ENCODE measurements at places on chromosomes 5 and 9.

GRCh38 chr9:91963711-91964240 is 13.7 kb upstream of the ROR2 start:
- no peak for DNase-seq

DNA sequence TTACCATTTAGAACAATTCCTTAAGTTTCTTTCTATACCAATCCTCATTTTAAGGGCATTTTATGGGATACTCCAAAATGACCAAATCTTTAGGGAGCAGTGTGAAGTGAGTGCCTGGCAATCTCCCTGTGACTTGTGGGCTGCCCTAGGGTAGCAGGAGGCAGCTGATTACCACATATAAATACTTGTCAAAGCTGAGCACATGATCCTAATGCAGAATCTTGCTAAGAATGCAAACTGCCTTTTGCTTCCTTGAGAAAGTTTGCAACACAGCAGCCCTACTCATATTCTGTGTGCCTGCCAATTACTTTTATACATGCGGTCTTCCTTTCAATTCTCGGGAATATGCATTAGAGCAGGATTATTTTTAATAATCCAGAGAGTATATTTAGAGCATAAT is 18.2 kb upstream of the NREP start:
- no peak for DNase-seq

- no peak for DNase-seq
These were observed 44.5 kb upstream of the SLC6A19 start for GRCh38 chr5:1156754-1157460.

DNA sequence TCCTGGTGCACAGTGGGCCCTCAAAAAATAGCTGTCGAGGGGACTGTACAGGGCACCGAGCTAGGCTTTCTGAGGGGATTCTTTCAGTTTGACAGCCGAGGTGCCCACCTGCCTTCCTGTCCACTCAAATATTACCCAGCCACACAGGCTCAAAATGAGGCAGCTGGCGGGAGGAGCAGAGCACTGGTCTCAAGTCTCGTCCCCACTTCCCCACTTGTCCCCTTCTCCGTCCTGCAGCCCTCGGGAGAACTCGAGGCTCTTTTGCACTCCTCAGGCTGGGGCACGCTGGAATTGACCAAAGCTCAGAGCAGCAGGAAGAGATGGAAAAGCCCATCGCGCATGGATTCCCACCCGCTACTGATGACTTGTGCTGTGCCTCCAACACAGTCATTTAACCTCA is 185.2 kb downstream of the HSPA4 start:
- no peak for DNase-seq

GRCh38 chr5:6378766-6379103 is 388 bp upstream of the MED10 start:
- DNase-seq: no peak

- no peak for DNase-seq
These were observed 294.5 kb upstream of the CDH12 start for GRCh38 chr5:23147625-23148024.

- no peak for DNase-seq
These were observed 4.8 kb upstream of the SLC2A8 start for GRCh38 chr9:127392166-127392565.

DNA sequence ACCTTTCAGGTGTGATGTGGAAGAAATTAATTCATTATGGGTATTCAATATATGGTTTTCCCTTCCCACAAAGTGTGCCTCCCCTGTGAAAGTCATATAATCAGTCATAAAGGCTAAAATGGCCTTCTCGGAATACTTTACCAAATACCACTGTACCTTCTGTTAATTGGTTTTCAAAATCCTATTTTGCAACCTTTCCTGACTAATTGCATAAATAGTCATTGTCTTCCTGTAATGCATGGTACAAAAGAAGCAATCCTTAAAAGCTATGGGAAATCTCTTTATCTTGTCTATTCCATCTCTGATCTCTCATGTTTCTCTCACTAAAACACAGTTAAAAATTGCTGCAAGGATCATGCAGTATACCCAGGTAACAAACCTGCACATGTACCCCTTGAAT is 44.3 kb upstream of the UGCG start:
- no peak for DNase-seq

GRCh38 chr9:135474915-135475314 is 4.7 kb upstream of the PPP1R26 start:
- no peak for DNase-seq

DNA sequence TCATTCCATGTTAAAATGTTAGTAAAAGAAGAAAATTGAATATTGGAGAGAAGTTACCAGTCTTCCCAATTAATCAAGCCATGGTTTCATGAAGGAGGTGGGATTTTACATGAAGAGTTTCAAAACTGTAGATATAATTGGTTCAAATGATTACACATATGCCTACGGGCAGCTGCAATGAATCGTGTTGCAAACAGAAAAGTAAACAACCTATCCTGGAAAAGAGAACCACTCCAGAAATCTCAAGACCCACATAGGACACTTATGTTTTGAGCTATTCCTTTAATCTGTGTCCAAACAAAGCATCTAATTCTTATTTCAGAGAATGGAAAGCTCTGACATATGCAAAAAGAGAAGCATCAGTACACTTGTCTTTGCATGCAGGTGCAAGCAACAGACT is 340.2 kb downstream of the NDUFS4 start:
- no peak for DNase-seq

DNA sequence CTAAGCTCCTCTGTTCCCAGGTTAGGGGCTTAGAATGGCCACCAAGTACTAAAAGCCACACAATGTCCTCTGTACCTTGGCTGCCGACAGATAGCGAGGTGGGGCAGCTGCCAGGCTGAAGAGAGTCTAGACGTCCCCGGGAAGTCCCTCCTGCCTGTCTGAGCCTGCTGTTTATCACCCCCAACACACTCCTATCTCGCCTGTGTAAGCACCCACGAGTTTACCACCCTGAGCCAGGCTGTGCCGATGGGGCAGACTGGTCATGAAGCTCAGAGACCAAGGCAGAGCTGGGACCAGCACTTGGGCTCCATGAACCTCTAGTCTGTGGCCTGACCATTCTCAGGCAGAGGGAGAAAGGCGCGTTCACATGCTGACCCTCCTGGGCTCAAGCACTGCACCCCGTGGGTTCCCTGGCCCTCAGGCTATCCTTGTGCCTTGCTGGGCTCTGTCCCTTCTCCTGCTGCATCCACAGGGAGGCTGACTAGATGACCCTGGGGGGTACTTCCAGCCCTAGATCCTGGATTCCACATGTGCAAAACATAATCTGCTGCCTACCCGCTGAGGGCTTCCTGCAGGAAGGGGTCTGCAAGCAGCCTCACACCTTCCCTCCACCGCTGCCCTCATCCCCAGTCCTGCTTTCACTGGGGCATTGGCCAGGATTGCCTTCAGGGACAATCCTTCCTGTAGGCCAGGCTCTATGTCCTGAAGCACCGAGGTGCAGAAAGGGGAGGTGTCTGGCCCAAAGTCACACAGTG is 18.6 kb upstream of the SLC25A51 start:
- DNase-seq: no peak

- DNase-seq: no peak
These were observed 164.5 kb downstream of the SPATA31D1 start for GRCh38 chr9:82153032-82153431.

DNA sequence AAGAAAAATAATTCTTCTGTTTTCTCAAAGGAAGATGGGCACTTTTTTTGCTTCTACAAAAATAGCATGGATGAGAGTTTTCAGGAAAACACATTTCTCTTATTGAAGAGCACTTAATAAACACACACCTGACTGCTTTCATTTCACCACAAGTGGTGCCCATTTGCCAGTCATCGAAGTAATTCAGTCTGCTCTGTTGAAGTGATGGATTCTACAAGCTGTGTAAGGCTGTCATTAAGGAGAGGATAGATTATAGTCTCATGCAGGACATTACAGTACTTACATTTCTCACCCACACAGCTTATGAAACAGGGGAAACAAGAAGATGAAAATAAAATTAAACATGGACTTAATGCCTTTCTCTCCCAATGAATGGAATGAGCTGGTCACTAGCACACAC is 165.2 kb downstream of the NR2F1-AS1 start:
- no peak for DNase-seq

DNA sequence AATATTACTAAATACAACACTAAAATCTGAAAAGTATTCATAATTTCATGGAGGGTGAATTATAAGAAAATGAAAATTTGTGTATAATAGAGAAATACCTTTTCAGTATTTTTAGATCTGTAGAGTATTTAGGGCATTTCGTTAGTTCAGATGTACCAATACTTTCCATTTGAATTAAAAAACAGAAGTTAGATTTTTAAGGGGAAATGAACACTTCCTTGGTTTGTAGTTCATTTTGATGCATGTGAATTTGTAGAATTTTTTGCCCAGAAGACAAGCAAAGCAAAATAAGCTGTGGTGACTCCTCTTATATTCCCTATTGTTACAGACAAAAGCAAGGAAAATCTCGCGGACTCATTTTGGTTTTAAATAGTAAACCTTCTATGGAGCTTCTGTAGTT is 209.0 kb upstream of the RPS23 start:
- no peak for DNase-seq

DNA sequence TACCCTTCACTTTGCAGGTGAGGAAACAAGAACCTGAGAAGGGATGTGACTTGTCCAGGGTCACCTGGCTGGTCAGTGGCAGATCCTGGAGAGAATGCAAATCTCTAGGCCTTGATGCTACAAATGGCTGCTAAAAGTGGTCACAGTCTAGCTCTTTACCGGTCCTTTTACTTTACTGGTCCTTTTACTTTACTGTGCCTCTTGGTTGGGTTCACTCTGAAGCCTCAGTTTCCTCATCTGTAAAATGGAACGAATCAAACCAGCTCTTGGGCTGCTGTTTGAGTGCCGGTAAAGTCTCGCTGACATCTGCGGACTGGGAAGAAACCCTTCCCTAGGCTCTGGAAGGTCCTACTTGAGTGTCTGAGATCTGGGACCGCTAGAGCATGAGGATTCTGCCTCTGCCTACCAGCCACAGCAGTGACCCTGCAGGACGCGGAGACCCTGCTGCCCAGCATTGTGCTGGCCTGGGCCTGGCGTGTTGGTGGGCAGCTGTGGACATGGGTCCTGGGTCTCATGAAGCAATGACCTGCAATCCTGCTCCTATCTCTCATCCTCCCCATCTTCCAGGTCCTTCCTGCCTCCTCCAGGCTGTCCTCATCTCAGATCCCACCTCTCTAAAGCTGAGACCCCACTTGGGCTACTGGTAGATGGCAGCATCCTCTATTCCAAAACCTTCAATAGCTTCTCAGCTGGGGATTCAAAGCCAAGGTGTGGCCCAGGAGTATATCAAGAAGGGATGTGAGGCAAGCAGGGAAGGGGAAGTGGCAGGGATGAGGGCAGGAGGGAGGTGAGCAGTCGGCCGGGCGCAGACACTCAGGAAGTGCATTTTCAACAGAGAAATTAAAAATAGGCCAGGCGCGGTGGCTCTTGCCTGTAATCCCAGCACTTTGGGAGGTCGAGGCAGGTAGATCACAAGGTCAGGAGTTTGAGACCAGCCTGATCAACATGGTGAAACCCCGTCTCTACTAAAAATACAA is 13.3 kb downstream of the CORO2A start:
- no peak for DNase-seq

DNA sequence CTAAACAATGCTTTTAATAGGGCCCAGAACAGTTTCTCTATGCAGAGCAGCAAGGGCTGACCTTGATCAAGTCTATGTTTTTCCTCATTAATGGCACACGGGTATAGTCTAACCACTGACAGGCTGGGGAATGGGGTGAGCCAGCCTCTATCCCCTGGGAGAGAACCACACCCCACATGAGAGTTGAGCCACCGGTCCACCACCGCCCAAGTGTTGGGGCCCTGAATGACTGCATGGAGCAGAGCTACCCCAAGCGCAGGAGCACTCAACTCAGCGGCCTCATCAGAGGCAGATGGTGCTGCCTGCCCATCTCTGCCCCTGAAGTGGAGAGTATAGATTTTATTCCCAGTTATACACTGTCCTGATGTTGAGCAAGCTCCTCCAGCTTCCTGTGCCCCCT is 247.9 kb upstream of the IRX1 start:
- DNase-seq: no peak

Data from activated CD4-positive, alpha-beta T cell treated with anti-CD3 and anti-CD28 coated beads, Interleukin-2, amount 50 U/mL, for 4 hours (primary cell).